GM12892 (cell line): ENCODE measurements at places on chromosomes 1 and 21.

GRCh38 chr1:204530932-204531331, 14.7 kb downstream of the MDM4 start:
- peak; percentile 27 for DNase-seq

- DNase-seq = no peak
Observed at GRCh38 chr1:180181048-180181447, 26.4 kb downstream of the QSOX1 start.

GRCh38 chr1:234527346-234527745, 48.4 kb upstream of the TARBP1 start:
- DNase-seq = no peak

GRCh38 chr1:145985502-145986439, 10.6 kb downstream of the TXNIP start:
- no peak for DNase-seq

- peak; percentile 29 for DNase-seq
Observed at GRCh38 chr1:29180497-29181412, 945 bp downstream of the SRSF4 start.

GRCh38 chr1:93605812-93606512, 75.7 kb downstream of the BCAR3 start:
- DNase-seq = no peak

GRCh38 chr1:6512908-6513280, 21.4 kb upstream of the PLEKHG5 start:
- no peak for DNase-seq

DNA sequence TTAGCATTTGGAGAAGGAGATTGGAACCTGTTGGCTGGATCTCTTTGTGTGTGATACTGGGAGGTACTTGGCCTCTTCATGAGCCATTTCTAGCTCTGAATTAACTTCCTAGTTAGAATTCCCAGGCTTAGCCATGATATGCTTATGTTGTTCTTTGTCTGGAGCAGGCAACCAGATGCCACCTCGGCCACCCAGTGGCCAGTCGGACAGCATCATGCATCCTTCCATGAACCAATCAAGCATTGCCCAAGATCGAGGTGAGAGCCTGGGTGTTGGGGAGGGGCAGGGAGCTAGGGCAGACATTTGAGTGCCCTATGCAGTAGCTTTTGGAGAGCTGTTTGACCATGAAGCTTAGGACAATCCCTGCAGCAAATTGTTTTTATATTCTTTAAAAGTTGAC, 26.5 kb upstream of the PIGV start:
- DNase-seq = no peak

DNA sequence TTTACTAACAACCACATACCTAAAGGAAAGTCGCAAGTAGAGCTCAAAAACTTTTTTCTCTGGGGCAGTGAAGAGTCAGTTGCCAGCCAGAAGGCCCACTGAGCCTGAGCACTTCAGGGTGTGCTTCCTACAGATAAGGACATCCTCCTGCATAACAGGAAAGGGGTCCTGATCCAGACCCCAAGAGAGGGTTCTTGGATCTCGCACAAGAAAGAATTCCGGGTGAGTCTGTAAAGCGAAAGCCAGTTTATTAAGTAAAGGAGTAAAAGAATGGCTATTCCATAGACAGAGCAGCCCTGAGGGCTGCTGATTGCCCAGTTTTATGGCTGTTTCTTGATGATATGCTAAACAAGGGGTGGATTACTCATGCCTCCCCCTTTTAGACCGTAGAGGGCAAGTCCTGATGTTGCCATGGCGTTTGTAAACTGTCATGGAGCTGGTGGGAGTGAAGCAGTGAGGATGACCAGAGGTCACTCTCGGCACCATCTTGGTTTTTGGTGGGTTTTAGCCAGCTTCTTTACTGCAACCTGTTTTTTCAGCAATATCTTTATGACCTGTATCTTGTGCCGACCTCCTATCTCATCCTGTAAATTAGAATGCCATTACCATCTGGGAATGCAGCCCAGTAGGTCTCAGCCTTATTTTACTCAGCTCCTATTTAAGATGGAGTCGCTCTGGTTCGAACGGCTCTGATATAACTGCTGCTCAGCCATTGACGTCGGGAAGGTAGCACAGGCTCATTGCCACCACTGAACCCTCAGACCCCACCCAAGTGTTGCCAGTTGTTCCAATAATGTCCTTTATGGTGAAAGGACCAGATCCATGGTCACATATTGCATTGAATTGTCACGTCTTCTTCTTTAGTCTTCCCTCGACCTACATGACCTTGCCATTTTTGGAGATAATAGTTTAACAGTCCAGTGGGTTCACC, 96.6 kb upstream of the ERRFI1 start:
- no peak for DNase-seq

DNA sequence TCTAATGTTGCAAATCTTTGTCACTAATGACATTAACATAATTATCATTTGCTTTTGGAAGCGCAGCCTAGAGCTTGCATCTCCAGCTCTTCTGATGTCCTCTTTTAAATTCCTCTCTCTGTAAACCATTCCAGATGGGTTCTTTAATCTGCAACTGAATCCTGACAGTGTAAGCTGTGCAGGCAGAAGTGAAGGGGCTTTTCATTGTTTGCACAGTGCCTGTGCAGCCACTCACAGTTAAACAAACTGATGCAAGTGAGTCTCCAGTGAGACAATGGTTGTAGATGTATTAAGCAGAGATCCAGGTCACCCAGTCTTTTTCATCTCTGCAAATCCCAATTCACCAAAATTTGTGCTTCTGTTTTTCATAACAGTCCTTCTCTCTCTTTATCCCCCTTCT, 22.5 kb upstream of the FCRL5 start:
- no peak for DNase-seq

DNA sequence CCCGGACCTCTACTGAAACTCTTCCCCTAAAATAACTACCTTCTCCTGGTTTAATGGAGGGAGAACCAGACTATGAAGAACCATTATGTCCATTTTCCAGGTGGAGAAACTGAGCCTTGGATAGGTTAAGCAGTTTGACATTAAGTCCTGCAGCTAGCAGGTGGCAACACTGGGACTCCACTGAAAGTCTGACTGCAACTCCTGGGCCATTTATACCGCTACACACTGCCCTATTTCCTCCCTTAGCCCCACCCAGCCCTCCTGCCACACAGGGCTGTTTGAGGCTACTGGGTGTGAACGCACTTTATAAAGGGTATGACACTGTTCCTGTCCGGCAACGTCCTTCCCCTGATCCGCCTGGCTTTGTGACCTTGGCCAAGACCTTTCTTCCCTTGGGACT, 511 bp upstream of the INPP5B start:
- no peak for DNase-seq

DNA sequence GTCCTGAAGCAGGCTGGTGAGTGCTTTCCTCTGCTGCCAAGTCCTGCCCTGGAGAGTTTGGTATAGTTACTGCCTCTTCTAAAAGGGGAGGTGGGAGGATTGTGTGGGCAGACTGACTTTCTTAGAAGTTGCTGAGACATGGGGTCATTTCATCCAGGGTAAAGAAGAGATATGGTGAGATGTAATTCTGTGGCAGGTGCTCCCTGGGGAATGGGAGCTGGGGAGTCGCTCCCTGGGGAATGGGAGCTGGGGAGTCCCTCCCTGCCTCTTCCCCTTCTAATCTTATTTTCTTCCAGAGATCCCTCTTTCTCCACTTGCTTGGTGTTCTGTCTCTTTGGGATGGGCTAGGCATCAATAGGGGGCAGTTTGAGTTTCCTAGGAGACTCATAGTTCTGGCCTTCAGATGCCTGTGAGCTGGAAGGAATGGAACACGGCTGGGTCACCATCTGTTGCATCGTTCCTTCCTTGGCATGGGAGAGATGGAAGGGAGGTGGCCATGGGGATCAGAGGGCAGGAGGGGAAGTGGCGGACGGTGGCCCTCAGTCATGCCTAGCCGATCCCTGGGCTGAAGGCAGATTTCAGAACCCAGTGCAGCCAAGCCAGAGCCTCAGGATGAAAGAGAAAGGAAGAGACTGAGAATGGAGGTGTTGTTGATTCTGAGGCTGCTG, 59.0 kb downstream of the NFASC start:
- no peak for DNase-seq

DNA sequence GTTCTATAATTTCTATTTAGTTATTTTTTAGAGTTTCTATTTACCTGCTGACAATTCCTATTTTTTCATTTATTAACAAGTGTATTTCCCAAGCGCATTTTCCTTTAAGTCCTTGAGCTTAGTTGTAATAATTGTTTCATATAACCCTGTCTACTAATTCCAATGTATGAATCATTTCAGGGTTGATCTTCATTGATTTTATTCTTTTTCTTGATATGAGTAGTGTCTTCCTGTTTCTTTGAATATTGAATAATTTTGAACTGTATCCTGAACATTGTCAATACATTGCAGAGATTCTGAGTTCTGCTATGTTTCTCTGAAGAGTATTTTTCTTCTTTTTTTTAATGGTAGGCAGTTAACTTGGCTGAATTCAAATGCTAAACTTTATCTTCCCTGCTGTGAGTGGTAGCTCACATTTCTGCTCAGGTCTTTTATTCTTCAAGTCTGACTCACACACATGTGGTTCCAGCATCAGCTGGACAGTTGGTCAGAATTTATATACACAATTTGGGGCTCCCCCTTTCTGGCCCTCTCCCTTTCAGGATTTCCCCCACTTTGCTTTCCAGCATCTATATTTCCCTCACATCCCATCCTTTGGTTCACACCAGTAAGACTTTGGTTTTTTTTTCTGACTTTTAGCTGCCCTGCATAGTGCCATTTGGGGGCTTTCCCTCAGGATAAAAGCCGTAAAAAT, 54.4 kb upstream of the WDR26 start:
- no peak for DNase-seq

GRCh38 chr1:111778066-111778465, 22.4 kb downstream of the DDX20 start:
- no peak for DNase-seq

DNA sequence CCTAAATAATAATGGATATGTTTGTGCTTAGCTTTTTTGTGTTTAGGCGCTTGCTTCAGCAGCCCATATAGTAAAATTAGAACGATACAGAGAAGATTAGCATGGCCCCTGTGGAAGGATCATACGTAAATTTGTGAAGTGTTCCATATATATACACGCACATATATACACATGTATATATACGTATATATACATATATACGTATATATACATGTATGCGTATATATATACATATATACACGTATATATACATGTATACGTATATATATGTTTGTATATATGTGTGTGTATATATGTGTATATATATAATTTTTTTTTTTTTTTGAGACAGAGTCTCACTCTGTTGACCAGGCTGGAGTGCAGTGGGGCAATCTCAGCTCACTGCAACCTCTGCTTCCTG, 17.4 kb downstream of the SNX27 start:
- no peak for DNase-seq

GRCh38 chr1:9295884-9296283, 3.2 kb downstream of the SPSB1 start:
- no peak for DNase-seq

GRCh38 chr1:12067900-12068821, 5.1 kb downstream of the TNFRSF8 start:
- no peak for DNase-seq

DNA sequence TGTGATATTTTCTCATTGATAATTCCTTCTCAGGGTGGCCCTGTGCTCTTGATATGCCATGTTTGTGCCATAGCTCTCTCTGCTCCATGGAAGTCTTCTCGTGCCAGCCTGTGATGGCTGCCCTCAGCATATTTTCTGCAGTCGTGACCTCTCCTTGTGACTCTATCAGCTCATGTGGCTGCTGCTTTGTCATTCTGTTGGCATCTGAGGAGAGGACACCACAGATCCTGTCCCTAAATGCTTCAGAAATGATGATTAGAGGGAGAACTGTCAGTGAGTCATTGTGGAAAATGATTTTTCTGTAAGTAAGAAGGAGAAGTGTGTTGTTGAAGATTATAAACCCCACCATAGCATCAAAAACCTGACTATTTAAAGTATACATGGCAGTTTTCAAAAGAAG, 286.0 kb downstream of the ADGRL2 start:
- DNase-seq = no peak

GRCh38 chr1:248840946-248841345, 2.9 kb downstream of the ZNF672 start:
- DNase-seq = no peak

- DNase-seq = peak; percentile 66
Observed at GRCh38 chr1:13828454-13829151, 128.6 kb downstream of the PRDM2 start.

DNA sequence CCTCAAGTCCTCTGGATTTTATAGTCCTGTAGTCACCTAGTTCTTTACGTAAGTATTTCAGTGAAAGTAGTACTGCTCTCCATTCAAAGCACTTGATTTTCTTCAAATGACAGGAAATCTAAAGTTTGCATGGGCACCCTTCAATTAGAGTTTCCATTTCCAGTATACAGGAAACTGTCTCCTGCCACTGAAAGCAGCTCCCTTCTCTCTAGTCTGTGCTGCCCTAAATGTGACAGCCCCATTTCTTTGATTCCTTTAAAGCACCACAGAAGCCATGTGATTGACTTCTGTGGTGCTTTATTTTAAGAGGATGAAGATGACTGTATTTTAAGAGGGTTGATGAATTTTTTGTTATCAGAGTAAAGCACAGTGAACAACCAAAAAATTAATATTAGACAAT, 226.1 kb downstream of the DNAH14 start:
- no peak for DNase-seq

- no peak for DNase-seq
Observed at GRCh38 chr1:161000736-161001480, 20.0 kb downstream of the F11R start.

DNA sequence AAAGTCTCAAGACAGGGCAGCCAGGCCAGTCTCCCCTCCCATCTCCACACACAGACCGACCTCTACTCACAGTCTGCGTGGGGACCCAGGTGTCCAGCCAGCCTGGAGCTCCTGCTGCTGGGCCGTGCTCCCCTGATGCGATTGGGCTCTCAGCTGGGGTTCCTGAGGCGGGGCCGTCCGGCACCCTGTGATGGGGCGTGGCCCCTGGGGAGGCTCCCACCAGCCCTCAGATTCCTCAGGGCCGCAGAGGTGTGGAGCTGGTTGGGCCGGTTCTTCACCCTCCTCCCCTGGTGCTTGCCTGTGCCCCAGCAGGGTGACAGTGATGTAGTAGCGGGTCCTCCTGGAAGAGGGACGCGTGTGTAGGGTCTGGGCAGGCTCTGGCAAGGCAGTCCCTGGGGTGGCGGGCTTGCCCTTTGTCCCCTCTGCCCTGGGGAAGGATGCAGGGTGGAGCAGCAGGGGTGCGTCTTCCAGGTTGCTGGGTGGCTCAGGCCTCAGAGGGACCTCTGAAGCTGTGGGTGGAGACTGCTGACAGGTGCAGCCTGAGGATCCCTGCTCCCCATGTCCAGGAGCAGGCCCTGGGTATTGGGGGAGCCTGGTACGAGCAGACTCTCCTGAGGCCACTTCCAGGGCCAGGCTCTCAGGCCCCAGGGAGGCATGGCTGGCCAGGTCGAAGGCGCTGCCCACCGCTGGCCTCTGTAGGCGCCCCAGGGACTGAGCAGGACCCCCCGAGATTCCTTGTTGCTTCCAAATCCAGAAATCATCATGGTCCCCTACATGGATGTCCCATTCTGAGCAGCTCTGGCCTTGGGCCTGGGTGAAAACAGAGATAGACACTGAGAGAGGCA, at the start of gene CRYBG2:
CRYBG2 (minus strand) TSS at position 155 of the 845 bp plus-strand sequence. CDS start 7,473 bp downstream, outside the sequence.
- DNase-seq = no peak

GRCh38 chr1:181545395-181545794, 62.1 kb downstream of the CACNA1E start:
- no peak for DNase-seq

GRCh38 chr1:214581785-214582184, 21.2 kb upstream of the CENPF start:
- no peak for DNase-seq

GRCh38 chr1:156319664-156320063, 18.4 kb downstream of the CCT3 start:
- no peak for DNase-seq

GRCh38 chr21:42187976-42188653, 30.8 kb upstream of the ABCG1 start:
- peak; percentile 53 for DNase-seq

- no peak for DNase-seq
Observed at GRCh38 chr1:94679332-94680038, 137.9 kb upstream of the F3 start.
